NCI-H1105 treated with DMSO at 0.1 percent for 48 hours (cell line): ENCODE measurements at places on chromosomes 6 and 20.

- no peak for DNase-seq
Measured at GRCh38 chr20:61185841-61186601, 66.0 kb upstream of the CDH4 start.

DNA sequence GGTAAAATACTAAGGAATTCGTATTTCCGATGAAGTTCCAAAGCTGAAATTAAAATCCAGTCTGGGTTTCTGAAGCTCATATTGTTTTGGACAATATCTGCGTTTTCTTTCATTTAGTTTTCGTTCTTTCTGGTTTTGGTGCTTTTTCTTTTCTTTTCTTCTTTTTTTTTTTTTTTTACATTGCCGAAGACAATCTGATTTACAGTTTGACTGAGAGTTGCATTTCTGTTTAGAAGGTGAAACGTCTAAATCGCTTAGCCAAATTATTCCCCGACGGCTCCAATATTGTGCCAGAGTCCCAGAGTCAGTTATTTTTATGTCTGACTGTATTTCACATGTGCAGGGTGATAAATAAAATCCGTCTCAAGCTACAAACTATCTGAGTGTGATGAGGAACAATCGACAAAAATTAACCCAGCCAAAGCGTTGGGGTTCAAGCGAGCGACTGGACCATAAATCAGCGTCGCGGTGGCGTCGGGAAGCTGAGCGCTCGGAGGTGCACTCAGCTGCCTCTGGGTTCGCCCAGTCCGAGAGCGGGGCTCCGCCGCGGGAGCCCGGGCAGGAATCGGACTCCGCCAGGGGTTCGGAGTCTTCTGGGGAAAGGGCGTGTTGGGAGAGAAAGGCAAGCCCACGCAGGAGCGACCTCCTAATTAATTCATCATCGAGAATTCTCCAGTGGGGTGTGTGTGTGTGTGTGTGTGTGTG, 8.2 kb upstream of the TBX18 start:
- DNase-seq = no peak

DNA sequence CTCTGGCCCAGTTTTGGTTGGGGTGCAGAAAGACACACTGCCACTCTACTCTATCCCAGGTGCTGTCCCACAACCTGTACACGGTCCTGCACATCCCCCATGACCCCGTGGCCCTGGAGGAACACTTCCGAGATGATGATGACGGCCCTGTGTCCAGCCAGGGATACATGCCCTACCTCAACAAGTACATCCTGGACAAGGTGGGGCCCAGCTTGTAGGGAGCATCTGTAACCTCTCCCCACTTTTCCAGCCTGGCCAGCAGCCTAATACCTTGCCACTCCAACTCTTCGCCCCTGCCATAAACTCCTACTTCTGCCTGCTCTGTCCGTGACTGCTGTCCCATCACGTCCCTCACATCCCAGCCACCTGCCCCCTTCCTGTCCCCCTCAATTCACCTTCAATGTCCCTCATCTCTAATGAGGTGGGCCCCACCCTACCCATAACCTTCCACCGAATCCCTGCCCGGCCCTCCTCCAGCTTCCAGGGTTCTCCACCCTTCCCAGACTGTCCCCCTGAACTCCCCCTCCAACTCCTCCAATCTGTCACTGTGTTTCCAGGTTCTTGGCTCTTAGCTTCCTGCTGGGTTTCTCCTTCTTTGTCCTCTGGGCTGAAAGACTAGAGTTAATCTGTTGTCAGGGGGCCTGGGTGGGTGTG, 12.1 kb downstream of the DEF6 start:
- no peak for DNase-seq

DNA sequence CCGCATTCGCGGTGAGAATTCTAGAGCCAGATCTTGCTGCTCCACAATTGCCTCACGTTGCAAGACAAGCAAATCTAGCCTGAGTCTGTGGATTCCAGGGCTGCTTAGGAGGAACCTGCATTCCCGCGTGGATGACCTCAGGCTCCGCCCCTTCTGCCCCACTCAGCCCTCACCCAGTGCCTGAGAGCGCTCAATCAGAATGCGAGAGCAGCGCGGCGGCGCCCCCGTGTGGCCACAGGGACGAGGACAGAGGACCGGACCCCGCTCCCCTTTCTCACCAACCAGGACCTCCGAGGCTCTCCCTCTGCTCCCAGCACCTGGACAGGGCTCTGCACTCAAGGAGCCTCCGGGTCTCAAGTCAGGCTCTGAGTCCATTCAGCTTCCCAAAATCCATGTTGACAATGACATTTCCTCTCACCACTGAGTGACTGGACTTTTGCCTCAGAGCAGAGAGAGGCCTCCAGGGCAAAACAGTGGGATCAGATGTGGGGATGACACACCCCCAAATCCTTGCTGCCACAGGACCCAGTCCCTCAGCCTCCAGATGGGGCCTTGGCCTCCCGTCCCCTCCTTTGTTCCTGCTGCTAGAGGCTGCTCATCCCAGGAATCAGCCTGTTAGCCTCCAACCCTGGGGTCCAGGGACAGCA, 52.0 kb downstream of the RPP21 start:
- DNase-seq = peak; percentile 73

DNA sequence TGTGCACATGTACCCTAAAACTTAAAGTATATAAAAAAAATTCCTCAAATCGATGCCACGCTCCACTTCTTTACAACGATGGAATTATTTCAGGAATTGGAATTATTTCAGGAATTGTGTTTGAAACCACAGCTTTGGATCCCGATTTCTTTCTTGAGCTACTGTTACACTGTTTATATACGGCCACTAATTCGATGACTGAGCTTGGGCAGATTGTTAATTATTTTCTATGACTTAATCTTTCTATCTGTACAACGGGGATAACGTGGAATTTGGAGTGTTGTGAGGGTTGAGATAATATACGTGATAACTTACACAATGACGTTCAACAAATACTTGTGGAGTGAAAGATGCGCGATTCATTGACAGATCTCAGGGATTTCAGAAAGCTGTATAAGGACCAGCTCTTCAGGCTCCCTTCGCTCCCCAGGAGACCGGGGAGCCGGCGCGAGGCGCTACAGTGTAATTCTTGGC, 171.3 kb downstream of the SLC16A10 start:
- DNase-seq = no peak

DNA sequence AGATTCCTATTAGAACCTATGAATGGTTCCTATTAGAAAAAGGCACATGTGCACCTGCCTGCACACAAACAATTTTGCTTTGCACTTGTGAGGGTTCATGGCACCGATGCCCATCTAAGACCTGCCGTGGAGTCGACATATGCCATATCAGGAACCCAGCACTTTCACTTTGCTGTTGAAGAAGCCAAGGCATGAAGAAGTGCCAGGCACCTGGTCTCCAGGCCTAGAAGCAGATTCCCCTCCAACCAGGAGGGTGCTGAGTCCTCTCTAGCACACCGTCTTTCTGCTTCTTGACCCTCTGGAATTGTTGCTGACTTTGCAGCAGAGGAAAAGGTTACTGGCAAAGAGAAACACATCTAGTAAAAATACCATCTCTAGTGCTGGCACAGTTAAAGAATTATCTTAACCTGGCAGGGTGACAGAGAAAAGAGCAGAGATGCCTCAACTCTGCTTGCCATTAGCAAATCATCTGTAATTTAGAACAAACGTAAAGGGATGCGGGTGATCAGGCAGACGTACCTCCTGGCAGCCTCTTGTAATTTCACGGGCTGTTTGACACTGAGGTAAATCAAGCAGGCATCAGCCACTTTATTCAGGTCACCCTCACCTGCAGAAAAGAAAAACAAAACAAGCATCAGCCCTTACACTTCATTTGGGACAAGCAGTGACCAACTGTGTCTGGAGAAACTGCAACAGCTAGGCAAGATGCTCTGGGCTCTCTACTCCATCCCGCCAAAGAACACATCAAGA, 37.2 kb downstream of the TTI1 start:
- no peak for DNase-seq

DNA sequence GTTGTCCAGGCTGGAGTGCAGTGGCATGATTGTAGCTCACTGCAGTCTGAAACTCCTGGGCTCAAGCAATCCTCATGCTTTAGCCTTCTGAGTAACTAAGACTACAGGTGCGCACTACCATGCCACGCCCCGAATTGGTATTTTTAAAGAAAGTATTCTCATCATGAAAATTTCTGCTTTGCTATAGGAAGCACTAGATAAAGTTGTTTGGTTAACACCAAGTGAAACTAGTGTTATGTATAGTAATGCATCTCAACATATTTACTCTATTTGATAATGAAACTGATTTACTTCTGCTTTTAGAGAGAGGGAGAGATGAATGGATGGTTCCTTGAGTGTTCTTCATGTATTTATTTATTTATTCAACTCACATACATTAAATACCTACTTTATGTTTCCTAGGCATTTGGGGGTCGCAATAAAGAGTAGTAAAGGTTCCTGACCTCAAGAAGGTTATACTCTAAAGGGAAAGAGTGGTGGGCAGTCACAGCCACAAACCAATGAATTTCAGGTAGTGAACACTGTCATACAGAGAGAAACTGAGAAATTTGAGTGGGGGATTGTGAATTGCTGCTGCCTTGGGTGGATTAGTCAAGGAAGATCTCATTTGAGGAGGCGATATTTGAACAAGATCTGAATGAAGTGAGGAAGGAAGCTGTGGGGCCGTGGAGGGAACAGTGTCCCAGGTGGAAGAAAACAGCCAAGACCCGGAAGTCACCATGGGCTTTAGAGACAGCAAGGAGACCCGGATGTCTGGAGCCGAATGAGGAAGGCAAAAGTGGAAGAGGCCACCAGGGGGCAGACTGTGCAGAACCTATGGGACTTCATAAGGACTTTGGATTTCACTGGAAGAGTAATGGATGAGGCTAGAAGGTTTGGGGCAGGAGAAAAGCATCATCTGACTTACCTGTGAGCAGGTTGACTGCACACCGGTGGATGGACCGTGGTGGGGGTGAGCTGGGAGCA, 185.6 kb downstream of the TSHZ2 start:
- DNase-seq = no peak

DNA sequence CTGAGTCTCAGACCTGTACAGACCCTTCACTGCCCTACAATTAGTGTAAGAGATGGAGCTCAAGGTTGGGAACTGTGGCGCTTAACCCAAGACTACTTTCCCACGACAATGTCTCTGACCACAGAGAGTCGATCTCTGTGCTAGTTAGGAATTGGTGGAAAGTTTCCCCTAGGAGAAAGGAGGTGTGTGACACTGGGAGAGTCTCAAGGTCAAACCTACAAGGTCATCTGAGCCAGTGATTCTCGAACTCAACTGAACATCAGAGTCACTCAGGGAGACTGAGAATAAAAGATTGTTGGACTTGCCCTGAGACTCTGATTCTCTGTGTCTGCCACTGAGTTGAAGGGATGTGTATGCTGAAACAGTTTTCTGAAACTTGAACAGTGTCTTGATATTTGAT, 9.7 kb upstream of the AFDN start:
- no peak for DNase-seq

DNA sequence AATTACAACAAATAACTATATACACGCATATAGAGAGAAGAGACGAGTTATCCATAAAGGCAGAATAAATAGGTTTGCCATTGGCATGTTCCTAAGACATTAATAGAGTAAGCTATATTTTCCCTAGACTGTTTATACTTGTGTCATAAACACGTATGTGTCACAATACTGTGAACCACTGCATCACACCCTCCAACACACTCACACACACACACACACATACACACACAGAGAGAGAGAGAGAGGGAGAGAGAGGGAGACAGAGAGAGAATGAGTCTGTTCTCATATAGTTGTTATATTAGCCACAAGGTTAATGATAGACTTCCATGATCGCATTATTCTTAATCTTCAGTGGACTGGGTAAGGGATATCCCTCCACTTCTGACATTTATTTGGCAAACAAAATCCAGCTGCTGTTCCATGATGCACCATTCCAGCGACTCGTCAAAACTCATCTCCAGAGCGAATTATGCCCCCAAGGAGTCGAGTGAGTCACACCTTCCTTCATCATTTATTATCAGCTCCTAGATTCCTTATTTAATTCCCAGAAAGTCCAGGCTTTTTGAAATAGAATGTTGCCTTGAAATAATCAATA, 82.8 kb upstream of the HIVEP1 start:
- DNase-seq = no peak

DNA sequence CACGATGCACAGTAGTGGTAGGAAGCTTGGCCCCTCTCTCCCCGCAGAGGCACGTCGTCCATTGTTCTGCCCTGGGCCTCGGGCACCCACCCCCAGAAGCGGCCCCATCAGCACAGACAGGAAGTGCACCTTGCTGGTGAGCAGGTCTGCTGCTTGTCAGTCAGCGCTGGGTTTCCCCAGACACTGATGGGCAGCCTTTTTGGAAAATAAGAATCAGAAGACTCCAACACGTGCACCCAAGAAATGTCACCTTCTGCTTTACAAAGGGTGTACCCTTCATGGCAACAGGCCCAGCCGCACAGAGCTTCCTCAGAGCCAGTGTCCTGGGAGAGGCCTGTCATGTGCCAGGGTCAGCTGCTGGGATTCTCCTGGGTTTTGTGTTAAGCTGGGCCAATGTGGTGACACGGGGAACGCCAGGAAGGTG, 34.7 kb upstream of the IRF4 start:
- DNase-seq = no peak

- DNase-seq = no peak
Measured at GRCh38 chr6:36662380-36662779, 16.1 kb upstream of the CDKN1A start.

GRCh38 chr20:40173872-40174271, 515.2 kb downstream of the MAFB start:
- DNase-seq = no peak

DNA sequence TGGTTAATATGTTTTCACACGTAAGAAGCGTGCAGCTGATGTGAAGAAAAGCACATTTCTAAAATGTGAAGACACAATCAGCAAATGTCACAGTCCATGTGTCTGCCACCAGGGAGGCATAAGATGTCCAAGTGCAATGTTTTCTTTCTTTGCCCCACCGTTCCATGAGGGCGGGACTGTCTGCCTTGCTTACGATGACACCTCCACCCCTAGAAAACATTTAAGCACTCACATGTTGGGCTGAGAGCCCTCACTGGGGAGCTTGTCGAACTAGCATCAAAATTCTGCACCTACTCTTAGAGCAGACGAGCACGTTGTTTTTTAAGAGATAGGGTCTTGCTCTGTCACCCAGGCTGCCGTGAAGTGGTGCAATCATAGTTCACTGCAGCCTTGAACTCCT, 57.6 kb downstream of the PSMG4 start:
- no peak for DNase-seq

DNA sequence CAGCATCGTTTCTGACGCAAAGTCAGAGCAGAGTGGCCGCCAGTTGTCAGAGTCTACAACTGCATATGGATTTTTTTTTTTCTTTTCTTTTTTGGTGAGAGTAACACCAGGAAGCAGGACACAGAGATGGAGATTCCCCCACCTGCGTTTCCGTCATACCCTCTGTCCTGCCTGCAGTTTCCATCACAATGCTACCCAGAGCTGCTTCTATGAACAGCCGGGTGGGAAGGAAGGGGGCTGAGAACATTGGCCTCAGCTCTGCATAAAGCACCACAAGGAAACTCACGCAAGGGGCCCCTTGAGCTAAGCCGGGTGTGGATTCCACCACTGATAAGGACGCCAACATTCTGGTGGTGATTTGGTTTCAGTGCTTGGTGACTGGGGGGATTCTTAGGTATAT, 183.5 kb upstream of the AFDN start:
- DNase-seq = no peak
